ENCODE measurements at places on chromosomes 4 and X.

GRCh38 chr4:91746551-91746950 lies 557.2 kb upstream of the GRID2 start:
- DNase-seq: no peak

- no peak for DNase-seq
These were observed 1016.0 kb upstream of the INTU start for GRCh38 chr4:126616795-126617194.

DNA sequence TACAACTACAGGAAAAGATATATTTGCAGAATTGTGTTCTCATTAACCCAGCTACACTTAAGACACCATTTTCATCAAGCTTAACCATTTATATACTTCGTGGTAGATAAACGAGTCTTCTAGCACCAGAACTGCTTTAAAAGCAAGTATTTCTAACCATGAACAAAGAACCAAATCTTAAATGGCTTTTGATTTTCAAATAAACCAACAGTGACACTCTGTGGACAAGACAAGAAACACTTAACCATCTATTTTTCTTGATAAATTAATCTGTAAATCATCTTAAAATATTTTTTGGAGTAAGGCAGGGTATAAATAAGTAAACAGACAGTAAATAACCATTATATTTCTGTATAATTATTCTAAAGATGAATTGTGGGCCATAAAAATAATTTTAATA lies 10.2 kb downstream of the BEND2 start:
- DNase-seq: peak; percentile 2

DNA sequence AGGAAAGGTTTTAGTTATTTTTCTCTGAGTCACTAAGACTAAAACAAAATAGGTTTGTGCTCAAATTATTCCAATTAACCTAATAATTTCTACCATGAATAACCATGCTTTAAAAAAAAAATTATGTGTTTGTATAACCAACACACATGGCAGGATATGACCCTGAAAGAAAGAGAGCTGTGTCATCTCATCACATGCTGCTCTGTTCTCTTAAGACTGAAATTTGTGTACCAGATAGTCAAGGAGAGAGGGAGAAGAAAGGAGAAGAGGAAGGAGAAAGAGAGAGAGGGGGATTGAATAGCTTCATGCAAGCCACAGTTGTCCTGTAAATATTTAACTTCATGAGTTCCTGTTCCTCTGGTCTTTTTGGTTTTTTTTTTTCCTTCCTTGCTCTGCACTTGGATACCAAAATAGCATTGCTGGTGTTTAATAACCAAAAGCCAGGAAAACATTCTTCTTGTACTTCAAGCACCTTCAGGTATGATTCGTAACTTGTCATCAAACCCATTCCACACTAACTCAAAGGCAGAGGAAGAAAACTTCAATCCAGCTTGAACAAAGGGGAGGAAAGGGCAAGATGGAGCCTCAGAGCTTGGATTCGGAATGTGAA lies 6.4 kb upstream of the PROM1 start:
- no peak for DNase-seq

GRCh38 chrX:139890991-139891700 lies 41.7 kb downstream of the ATP11C start:
- no peak for DNase-seq
